ENCODE measurements at places on chromosomes 16 and 17.

GRCh38 chr17:3918372-3919122 lies 2.3 kb upstream of the P2RX1 start:
- no peak for DNase-seq

GRCh38 chr17:53061446-53061845 lies 761.3 kb upstream of the KIF2B start:
- no peak for DNase-seq

- DNase-seq = peak; percentile 16
These were observed 25.8 kb downstream of the ABR start for GRCh38 chr17:1153795-1154546.

GRCh38 chr16:10752843-10753523 lies 9.3 kb downstream of the NUBP1 start:
- no peak for DNase-seq

- DNase-seq = no peak
These were observed 10.9 kb upstream of the DHRS7C start for GRCh38 chr17:9802294-9802693.

GRCh38 chr17:60390925-60391470 lies 935 bp downstream of the USP32 start:
- peak; percentile 39 for DNase-seq

GRCh38 chr16:80924372-80924978 lies 82.2 kb downstream of the CMC2 start:
- DNase-seq = peak; percentile 54

GRCh38 chr16:70418274-70418992 lies 20.5 kb downstream of the ST3GAL2 start:
- no peak for DNase-seq

DNA sequence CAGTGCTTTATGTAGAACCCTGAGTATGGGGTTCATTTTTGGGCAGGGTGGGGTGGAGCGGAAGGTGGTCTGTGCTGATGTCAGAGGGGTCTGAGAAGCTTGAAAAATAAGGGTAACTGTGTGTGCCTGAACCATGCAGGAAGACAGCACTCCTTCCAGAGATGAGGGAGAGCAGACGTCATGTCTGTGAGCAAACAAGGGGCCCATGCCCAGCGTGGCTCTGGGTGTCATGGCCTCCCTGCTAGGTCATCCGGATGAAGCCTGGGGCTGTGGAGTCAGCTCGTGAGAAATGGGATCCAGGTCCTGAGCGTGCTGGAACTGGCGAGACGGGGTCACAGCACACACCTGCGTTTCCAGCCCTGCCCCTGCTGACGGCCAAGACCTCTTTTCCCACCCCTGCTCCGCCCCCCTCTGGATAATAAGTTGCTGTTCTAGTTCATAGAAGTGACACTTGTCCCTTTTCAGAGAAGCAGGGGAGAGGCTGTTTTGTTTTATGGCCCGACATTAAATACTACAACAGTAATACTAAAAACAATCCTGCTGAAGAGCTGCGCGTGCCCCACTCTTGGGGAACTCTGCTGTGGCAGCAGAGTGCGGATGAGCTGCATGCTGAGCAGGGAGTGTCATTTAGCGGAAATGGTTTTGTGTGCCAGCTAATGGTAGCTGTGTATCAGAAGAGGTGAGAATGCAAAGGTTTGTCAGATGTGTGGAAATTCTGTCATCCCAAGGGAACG lies 92.6 kb downstream of the RPTOR start:
- DNase-seq = no peak

DNA sequence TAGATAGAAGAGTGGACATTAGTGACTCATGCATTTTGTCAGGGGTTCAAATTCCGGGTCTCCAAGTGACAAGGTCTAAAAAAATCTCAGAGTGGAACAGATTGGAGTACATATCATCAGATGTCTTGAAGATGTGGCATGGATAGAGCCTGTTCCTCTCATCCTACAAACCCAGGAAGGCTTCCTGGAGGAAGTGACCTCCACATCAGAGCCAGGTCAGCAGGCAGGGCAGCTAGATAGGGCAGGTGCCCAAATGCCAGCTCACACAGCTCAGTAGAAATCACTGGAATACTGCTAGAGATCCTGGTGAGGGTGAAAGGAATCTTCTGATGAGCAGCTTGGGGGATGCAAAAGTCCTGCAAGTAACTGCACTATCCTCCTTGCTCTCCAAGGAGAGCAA lies 196.6 kb upstream of the SDK2 start:
- no peak for DNase-seq

DNA sequence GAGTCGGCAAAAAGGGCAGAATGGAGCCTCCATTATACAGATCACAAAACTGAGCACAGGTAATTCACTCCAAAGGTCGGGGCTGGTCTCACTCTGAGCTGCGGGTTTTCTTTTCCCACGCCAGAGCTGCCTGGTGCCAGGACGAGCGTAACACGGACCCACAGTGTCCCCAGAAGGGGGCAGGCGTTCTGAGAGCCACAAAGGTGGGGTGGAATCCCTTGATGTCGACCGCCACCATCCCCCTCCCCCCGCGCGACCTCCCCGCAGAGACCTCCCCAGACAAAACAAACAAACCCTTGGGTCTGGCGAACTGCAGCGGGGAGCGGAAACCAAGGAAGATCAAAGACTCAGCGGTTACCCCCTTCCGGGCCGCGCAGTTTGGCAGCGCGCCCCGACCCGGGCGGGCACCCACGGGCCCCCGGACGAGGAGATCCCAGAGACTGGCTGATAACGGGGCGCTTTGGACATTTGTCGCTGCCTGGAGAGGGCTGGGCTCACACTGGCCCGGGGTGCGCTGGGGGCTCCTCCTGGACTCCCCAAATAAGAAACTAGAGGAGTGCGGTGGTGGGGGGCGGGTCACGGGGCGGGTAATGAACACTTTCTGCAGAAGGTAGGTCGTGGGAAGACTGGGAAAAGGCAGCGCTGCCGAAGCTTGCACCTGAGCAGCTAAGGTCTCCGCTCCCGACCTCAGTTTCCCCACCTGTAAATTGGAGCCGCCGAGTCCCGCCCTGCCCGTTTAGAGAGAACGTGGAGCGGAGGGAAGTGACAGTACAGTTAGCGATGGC lies 664 bp upstream of the NKD1 start:
- DNase-seq = peak; percentile 94

DNA sequence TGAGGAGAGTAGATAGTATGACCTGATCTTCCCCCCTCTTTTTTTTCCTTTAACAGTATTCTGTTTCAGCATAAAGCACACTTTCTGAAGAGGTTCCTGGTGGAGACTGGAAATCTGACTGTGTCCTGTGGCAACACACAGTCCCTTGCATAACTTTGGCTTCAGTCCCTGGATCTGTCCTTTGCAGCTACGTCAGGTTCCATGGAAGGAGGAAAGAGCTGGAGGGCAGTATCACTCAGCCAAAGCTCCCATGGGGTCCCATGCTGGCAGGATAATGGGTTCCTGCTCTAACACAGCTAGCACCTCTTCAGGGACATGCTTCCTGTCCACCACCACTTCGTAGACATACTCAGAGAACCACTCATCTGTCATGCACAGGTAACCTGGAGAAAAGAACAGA lies 13.3 kb upstream of the SLC6A4 start:
- no peak for DNase-seq

GRCh38 chr17:82167028-82167427 lies 45.6 kb downstream of the CCDC57 start:
- DNase-seq = no peak

DNA sequence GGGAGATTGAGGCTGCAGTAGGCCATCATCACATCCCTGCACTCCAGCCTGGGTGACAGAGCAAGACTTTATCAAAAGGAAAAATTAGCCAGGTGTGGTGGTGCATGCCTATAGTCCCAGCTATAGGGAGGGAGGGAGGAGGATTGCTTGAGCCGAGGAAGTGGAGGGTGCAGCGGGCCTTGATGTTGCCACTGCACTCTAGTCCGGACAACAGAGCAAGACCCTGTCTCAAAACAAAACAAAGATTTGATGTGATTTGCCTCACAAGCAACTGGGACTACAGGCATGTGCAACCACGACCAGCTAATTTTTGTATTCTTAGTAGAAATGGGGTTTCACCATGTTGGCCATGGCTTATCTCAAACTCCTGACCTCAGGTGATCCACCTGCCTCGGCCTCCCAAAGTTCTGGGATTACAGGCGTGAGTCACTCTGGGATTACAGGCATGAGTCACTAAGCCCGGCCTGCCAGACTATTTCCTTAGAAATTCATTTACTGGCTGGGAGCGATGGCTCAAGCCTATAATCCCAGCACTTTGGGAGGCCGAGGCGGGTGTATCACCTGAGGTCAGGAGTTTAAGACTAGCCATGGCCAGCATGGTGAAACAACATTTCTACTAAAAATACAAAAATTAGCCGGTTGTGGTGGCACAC lies 11.5 kb downstream of the UBE2G1 start:
- no peak for DNase-seq

DNA sequence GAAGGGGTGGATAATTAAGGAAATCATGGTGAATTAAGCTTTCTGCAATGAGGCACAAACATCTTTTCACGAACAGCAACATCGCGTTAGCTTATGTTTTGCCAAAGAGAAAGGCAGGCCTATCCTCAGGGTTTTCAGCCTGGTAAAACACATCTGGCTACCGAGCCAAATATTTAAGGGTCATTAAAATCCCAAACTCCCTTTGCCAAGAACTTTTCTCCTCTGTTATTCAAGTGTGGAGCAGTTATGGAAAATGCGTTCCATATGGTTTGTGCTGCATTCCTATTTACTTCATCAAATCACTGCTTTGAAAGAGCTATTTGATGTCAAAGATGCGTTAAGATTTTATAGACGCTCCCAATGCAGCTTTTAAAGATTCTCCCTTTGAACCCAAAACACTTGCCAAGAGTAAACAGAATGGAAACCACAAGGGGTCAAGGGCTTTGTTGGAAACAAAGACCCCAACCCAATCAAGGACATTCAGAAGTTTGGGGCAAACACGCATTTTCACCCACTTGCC lies 308.3 kb upstream of the CDH5 start:
- no peak for DNase-seq

DNA sequence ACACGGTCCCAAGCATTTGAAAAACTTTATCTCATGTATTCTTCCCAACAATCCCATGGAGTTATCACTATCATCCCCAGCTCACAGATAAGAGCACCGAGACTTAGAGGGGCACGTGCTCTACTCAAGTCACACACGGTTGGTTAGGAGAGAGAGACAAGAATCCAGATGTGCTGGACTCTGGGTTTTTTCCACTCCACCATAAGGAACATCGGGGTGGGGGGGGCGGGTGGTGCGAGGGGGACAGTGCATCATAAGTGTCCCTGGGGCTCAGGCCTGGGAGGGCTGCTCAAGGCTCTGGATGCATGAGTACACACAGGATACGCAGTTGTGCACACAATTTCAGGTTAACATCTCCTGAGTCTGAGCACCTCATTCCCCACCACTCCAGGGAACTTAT lies 7.4 kb downstream of the CDC42EP4 start:
- no peak for DNase-seq

- no peak for DNase-seq
These were observed 21.6 kb downstream of the LASP1 start for GRCh38 chr17:38891441-38891840.

DNA sequence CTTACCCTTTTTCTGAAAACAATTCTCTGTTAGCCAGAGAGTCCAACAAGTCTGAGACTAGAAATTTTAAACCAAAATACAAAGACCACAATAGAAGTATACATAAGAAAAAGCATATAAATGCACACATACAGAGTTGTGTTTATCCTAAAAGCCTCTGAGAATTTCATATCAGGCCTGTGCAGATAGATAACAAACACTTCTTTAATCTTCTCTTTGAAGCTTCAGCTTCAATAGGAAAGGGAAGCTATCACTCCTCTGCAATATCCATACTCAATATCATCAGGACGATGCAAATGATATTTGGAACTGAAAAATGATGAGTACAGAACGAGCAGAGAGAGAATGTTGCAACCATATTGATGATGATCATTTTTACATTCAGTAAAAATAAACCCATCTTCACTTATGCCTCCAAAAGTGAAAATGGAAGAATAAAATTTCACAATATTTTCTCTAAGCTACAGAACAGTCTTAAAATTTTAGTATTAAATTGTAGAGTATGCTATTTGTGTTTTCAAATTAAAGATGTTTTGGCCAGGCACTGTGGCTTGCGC lies 61.6 kb downstream of the SKAP1 start:
- DNase-seq = no peak

GRCh38 chr16:707062-707538 lies 1.5 kb upstream of the FBXL16 start:
- no peak for DNase-seq

DNA sequence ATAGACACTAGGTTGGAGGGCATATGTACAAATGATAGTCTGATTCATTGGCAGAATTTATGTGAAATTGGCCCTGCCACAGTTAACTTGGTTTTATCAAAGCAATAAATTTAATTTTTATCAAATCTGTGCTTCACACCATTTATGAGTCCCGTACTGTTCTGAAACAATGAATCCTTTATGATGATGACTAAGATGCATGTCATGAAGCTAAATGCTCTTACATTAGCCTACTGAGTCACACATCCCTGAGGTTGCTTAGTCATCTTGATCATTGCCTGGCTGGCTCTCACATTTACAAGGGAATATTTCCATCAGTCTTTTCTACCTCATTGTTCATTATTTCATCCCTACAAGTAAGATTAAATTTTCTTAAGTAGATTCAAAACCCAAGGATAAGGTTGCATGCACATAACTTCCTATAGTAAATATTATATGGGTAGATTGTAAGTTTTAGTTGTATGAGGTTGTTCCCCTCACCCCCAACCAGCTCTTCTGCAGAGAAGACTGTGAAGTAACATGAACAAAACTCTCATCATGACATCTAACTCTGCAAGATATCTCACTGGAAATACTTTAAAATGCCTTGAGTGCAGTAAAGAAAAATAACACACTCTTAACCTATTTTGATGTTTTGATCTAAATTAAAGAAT lies 170.7 kb downstream of the CYB561 start:
- peak; percentile 40 for DNase-seq

DNA sequence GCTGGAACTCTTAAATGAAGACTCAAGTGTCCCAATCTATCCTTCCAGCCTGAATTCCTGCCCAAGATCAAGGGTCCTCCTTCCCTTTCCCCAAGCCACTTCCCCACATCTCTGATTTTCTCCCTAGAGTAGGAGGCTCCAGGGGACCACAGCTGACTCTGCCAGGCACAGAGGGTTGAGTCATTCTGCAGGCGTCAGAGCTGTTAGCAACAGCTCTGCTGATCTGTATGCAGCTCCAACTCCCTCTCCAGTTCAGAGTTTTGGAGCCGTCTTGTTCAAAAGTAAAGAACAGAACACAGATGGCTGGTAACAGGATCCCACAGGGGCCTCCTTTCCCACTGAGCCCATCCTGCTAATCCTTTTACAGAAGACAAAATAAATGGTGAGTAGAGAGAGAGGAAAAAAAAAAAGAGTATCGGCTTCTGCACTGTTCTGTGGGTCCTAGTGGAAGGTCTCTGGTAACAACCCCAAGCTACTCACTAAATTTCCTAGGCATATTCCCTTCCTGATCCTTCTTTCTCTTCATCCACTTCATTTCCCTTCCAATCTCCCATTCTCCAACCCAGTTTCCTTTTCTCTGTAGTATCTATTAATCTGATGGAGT lies 13.4 kb upstream of the TAOK1 start:
- no peak for DNase-seq

GRCh38 chr16:49127103-49127502 lies 154.5 kb downstream of the CBLN1 start:
- no peak for DNase-seq

Data from HepG2 (cell line).